ENCODE measurements at places on chromosomes 5 and 9.

GRCh38 chr9:13688223-13688989, 408.9 kb upstream of the MPDZ start:
- DNase-seq = no peak

DNA sequence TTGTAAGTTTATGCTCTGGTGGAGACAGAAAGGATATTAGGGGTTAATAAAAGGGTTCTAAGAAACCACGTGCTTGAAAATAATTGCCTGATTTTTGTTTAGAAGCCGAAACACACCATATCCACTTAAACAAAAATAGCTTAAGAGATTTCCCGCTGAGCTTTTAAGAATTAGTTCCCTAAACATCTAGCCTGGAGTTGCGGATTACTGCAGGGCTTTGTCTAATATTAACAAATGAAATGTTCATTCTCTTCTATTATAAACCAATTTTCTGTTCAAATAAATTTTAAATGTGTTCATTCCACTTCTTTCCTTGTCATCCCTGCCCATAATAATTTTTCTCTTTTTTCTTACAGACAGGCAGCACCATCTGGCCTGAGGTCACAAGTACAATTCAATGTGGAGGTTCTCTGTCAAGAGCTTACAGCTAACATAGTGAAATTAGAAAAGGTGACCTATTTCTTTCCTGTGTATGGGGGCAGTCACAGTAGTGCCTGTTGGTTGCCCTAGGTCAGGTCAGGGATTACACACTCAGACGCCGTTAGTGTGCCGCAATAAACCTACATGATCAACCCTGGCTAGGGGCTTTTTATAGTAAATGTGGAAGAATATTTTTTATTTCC, 65.3 kb downstream of the GRAMD2B start:
- no peak for DNase-seq

- no peak for DNase-seq
Measured at GRCh38 chr5:78756858-78757257, 108.3 kb upstream of the LHFPL2 start.

- no peak for DNase-seq
Measured at GRCh38 chr5:135205632-135206349, 171.8 kb upstream of the PITX1 start.

GRCh38 chr5:66596636-66597182, 516 bp downstream of the MAST4 start:
- no peak for DNase-seq

- DNase-seq = no peak
Measured at GRCh38 chr5:112555691-112556090, 136.6 kb upstream of the EPB41L4A start.

DNA sequence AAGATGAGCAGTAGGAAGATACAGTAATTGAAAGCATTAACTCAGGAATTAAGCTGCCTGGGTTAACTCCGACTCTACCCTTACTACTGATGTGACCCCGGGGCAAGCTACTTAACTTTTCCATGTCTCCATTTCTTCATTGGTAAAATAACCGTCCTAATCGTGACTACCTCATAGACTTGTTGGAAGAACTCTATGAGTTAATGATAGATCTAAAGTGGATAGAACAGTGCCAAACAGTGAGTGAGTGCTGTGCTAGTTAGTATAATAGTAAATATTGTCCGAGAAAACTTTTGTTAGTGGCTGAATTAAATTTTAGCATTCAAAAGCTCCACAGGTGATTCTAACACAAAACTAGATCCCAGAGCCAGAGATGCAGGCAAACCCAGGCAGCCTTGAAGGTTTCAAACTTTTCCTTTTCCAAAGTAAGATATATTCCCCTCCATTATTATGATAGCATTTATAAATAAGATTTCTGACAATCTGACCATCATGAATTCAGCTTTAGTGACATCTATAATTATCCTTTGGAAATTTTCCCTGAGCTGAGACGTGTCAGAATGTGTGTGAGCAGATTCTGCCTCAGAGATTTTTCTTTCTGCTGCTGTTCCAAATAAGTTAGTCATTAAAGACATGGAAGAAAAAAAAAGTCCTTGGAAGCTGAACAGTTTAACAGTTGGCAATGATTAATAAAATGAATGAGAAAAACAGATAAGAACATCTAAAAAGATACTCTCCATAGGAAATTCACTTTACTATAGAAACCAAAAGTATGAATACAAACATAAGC, 369.5 kb downstream of the PRELID2 start:
- DNase-seq = no peak

- no peak for DNase-seq
Measured at GRCh38 chr9:136332482-136332983, 5.2 kb downstream of the GPSM1 start.

DNA sequence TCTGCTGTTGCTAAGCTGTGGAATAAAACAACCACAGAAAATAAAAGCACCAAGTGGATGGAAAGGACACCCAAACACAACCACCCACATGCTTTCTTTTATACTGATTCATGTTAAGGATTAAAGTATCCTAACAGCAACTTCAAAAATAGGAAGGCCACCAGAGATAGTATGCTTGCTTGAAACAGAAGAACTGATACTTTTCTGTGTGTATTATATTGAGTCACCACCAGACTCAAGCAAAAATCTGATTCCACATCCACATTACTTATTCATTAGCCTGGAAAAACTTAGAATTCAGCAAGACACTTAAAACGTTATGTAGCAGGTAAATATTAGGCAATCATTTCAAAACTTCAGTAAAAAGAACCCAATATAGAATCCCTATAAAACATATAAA, 52.3 kb downstream of the ZDHHC21 start:
- no peak for DNase-seq

DNA sequence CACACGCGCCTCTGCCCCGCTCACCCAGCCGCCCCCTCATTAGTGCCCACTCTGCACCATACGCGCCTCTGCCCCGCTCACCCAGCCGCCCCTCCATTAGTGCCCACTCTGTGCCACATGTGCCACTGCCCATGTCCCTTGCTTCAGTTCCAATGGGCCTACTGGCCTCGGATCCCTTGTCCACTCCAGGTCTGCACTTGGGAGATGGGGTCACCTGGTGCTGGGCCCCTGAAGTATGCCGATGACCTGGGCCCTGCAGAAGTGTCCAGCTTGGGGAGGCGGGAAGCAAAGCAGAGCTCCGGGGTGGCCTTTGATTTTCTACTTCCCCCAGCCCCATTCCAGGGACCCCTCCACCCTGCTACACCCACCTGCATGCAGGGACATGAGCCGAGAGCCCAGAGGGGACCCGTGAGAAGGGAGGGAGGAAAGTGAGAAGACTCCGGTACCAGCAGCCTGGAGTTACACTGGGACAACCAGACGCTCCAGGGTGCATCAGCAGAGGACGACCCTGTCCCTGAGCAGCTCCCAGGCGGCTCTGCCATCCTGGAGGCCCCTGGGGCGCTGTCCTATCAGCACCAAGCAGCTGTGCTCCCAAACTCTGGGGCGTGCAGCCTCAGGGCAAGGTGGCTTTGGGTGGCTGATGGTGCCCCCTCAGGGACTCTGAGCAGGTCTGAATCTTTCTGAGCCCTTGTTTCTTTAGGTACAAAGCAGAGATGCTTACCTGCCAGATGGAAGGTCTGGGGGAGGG, 140.8 kb downstream of the RXRA start:
- no peak for DNase-seq

DNA sequence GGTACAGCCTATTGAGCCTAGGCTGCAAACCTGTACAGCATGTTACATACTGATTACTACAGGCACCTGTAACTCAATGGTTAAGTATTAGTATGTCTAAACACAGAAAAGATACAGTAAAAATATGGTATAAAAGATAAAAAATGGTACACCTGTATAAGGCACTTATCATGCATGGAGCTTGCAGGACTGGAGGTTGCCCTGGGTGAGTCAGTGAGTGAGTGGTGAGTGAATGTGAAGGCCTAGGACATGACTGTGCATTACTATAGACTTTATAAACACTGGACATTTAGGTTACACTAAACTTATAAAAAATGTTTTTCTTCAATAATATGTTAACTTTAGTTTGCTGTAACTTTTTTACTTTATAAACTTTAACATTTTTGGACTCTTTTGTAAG, 171.3 kb downstream of the SLC28A3 start:
- DNase-seq = no peak

DNA sequence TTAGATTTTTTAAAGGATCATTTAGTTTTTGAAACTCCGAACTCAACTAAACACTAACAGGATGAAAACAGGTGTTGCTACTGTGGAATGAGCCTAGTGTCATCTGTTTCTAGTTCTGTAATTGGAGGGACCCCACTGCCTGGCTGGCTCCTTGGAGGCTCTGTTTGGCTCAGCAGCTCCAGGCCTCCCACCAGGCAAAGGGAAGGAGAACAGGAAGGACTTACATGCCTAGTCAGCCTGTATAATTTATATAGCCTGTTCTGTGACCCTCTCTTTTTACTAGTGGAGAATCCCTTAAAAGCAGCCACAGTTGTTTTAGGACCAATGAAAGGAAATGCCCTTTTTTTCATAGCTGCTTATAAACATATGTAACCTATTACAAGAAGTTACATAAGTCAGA, 21.1 kb upstream of the C5orf24 start:
- no peak for DNase-seq

GRCh38 chr5:63958654-63959053, 3.6 kb downstream of the HTR1A start:
- DNase-seq = no peak

- DNase-seq = no peak
Measured at GRCh38 chr5:97102010-97102470, 40.4 kb downstream of the LIX1 start.

DNA sequence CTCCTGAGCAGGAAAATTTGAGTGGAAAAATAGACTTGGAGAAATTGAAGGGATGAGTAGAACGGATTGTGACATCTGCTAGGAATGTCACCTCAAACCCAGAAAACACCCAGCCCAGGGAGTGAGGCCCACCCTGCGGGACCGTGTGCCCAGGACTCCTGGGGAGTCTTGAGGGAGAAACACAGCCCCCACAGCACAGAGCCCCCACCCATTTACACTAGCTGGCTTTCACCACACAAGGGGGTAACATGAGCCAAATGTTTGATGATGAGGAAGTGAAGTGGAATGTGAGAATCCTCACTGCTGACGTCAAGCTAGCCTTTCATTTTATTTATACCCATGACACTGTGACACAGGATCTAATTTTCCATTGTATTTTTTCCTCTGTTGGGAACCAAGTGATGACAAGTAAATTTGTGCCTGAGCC, 42.8 kb upstream of the PDE8B start:
- no peak for DNase-seq

DNA sequence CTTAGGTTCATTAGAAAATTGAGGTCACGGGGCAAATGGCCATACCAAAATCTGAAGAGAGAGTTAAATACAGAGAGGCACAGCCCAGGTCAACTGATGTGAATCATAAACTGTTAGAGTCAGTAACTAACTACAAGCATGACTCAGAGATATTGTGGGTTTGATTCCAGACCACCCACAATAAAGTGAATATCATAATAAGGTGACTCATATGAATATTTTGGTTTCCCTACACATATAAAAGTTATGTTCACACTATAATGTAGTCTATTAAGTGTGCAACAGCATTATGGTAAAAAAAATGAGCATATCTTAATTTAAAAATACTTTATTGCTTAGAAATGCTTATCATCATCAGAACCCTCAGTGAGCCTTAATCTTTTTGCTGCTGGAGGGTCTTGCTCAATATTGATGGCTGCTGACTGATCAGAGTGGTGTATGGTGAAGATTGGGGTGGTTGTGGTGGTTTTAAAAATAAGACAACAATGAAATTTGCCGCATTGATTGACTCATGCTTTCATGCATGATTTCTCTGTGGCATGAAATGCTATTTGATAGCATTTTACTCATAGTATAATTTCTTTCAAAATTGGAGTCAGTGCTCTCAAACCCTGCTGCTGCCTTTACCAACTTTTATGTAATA, 53.1 kb upstream of the EDIL3 start:
- DNase-seq = no peak

DNA sequence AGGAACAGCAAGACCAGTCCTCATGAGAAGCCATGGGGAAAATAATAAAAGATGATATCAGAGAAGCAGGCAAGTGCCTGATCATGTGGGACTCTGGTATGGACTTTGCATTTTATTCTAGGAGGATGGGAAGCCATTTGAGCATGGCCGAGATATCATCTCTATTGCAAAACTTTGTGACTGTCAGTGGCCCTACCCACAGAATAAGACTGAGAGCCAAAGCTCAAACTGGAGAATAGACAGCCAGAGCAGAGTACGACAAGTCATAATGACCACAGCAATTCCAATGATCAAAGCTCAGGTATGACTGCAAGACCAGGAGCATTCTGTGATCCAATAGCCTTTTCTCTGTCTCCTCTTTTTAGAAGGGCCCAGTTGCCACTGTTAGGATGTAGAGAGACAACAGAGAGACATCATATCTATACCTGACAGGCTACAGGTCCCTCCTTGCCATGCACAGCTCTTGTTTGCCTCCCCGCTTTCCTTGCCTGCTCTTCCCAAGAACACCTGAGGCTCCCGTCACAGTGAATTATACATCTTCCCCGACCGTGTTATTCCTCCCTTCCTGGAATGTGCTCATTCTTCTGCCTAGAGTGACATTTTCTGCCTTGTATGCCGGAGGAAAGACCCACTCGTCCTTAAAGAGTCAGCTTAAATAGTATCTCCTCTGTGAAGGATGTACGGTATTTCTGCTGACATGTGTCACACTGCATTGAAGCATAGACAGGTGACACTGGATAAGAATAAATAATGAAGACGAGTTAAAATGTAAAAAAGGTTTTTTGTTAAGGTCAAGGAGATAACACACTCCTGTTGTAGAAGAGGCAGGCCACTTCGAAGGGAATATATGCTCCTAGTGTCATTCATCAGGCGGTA, 248.7 kb upstream of the MAP3K1 start:
- no peak for DNase-seq

GRCh38 chr9:4321554-4321953, 21.7 kb upstream of the GLIS3 start:
- DNase-seq = no peak

DNA sequence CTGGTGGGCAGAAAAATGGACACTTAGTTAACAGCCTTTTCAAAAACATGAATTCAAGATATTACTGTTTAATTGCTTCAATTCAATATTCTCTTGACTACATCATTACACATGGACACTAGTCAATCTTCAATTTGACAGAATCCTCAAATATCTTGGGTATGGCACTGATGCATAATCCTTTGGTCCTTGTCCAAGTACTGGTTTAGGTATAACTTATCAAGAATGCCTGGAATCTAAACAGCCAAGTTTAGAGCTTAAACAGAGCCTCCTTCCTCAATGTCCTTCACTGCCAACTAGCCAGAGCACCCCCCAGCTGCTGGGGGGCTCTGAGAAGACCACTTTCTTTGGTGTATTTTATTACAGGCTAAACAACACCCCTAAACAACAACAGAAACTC, 61.6 kb upstream of the ERCC6L2 start:
- no peak for DNase-seq

GRCh38 chr5:16931334-16932110, 4.6 kb downstream of the MYO10 start:
- no peak for DNase-seq

Measured in CMK (cell line).